Activated CD4-positive, alpha-beta memory T cell treated with anti-CD3 and anti-CD28 coated beads for 36 hours (primary cell): ENCODE measurements at places on chromosomes 16 and 17. TPM values are rescaled to one million over a fixed set of nuclear protein-coding genes. Genes with fewer than 3 reads are reported as not detected.

GRCh38 chr17:2453325-2453724 lies 52.5 kb upstream of the MNT start:
- no peaks in the 10 kb centered on the region for H3K27me3 ChIP-seq
- H3K4me1 ChIP-seq = peaks cover 23% of the 10 kb centered on the region
- H3K27ac ChIP-seq = peak overlapping the region; percentile 15
- peak; percentile 37 for DNase-seq
- no peak overlapping the region for H3K4me3 ChIP-seq

DNA sequence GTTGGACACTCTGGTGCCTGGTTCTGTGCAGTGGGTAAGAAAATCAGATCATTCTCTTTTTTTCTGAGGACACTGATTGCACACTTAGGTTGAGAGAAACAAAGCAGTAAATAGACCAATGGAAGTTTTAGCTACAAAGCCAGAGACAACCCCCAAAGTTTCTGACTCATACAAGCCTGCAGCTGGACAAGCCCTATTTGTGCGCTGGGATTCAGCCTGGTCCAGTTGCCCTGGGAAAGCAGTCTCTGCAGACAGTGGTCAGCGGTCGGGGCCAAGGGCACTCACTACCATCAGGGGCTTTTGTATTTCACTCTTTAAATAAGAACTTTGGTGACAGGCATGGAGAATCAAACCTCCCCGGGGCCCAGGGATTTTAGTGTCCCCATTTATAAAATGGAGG lies 6.0 kb upstream of the RHBDL3 start:
- H3K4me1 ChIP-seq = no peaks in the 10 kb centered on the region
- H3K36me3 ChIP-seq = no peaks in the 10 kb centered on the region
- peaks cover 24% of the 10 kb centered on the region for H3K27me3 ChIP-seq
- no peak overlapping the region for H3K27ac ChIP-seq
- DNase-seq = no peak
- H3K4me3 ChIP-seq = no peak overlapping the region

DNA sequence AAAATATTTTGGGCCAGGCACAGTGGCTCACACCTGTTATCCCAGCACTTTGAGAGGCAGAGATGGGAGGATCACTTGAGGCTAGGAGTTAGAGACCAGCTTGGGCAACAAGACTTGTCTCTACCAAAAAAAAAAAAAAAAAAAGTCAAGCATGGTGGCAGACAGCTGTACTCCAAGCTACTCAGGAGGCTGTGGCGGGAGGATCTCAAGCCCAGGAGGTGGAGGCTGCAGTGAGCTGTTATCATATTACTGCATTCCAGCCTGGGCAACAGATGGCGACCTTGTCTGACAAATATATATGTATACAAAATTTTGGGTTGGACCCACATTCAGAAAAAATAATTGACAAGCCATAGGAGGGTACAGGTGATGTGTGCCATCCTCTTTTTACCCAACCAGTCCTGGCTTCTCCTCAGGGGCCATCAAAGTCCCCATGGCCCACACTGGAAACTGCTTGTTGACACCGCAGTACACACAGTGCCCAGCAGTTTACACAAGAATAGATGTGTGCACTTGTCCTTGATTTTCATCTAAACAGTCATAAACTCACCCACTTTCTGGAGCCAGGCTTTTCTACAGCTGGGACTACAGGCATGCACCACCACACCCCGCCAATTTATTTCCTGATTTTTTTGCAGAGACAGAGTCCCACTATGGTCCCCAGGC lies 1.7 kb downstream of the CES2 start:
- no peaks in the 10 kb centered on the region for H3K27me3 ChIP-seq
- H3K27ac ChIP-seq = no peak overlapping the region
- H3K4me1 ChIP-seq = peaks cover 45% of the 10 kb centered on the region

DNA sequence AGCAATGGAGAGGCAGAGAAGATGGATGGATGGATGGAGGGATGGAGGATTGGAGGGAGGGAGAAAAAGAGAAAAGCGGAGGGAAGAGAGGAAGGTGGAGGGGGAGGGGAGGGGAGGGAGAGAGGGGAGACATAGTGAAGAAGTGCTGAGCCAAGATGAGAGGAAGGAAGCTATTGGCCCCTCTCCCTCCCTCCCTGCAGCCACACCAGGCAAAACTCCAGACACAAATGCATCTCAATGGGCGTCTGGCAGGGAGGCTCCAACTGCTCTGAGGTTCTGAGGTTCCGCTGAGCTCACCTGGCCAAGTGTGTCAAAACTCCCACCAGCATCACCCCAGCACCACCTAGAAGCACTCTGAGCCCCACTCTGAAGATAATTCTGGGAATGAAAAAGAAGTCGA lies 26.9 kb upstream of the PHB1 start:
- no peak overlapping the region for H3K27ac ChIP-seq
- DNase-seq = no peak
- peaks cover 37% of the 10 kb centered on the region for H3K27me3 ChIP-seq
- no peaks in the 10 kb centered on the region for H3K36me3 ChIP-seq
- no peak overlapping the region for H3K4me3 ChIP-seq

GRCh38 chr16:4160658-4161430 lies 44.6 kb upstream of the ADCY9 start:
- no peaks in the 10 kb centered on the region for H3K36me3 ChIP-seq
- peaks cover 2% of the 10 kb centered on the region for H3K4me1 ChIP-seq
- no peak overlapping the region for H3K4me3 ChIP-seq
- no peaks in the 10 kb centered on the region for H3K27me3 ChIP-seq
- DNase-seq = no peak
- H3K27ac ChIP-seq = no peak overlapping the region

GRCh38 chr17:67211742-67212141 lies 33.3 kb downstream of the HELZ start:
- no peak for DNase-seq
- H3K4me3 ChIP-seq = no peak overlapping the region

DNA sequence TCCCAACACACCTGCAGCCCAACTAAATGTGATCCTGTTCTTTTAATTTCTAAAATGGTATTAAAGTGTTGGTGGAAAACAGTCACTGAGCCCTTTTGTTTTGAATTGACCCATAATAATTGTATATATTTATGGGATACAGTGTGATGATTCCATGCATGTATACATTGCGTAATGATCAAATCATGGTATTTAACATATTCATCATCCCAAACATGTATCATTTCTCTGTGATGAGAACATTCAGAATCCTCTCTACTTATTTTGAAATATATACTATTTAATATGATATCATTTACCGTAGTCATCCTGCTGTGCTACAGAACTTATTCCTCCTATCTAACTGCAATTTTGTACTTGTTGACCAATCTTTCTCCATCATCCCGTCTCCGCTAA lies 14.0 kb upstream of the MYH10 start:
- H3K27me3 ChIP-seq = peaks cover 16% of the 10 kb centered on the region
- no peaks in the 10 kb centered on the region for H3K36me3 ChIP-seq
- no peak overlapping the region for H3K4me3 ChIP-seq
- H3K27ac ChIP-seq = no peak overlapping the region

GRCh38 chr16:56350491-56351405 lies 74.6 kb downstream of the AMFR start:
- no peak for DNase-seq
- no peaks in the 10 kb centered on the region for H3K4me1 ChIP-seq
- H3K36me3 ChIP-seq = no peaks in the 10 kb centered on the region
- no peak overlapping the region for H3K4me3 ChIP-seq

GRCh38 chr17:27743281-27743885 lies 56.9 kb downstream of the NOS2 start:
- H3K27ac ChIP-seq = no peak overlapping the region
- H3K36me3 ChIP-seq = no peaks in the 10 kb centered on the region
- no peaks in the 10 kb centered on the region for H3K4me1 ChIP-seq

- peaks cover 3% of the 10 kb centered on the region for H3K27me3 ChIP-seq
- DNase-seq = no peak
- H3K4me3 ChIP-seq = no peak overlapping the region
- H3K36me3 ChIP-seq = no peaks in the 10 kb centered on the region
- no peaks in the 10 kb centered on the region for H3K4me1 ChIP-seq
Observed at GRCh38 chr16:74740795-74741304, 33.8 kb downstream of the FA2H start.

DNA sequence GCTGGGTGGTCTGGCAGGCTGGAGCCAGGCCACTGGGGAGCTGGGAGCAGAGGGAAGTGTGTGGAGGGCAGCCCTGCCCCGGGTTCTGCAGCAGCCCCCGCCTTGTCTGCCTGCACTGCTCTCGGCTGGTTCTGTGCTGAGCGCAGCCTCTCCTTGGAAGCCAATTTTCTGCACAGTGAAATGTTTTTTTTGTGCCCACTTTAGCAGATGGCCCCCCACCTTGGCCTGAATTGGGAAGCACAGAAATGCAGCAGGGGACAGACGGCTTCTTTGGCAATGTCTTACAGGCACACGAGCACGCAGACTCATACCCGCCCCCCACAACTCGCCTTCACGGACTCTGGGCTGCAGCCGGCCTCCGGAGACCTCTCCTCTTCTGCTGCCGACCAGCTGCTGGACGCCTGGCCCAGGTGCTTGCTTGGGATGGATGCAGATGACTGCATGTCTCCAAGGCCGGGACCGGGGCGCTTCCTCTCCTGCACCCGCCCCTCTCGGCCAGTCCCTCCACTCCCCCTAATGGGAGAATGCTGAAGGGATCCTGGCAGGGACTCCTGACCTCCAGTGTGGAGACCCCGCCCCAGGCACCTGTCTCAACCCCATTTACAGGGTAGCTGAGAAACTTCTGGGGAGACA lies 14.8 kb downstream of the NPTX1 start:
- H3K27me3 ChIP-seq = peaks cover 39% of the 10 kb centered on the region
- DNase-seq = no peak
- H3K36me3 ChIP-seq = no peaks in the 10 kb centered on the region
- H3K4me1 ChIP-seq = no peaks in the 10 kb centered on the region
- H3K27ac ChIP-seq = no peak overlapping the region

GRCh38 chr16:24624102-24624501 lies 84.7 kb downstream of the RBBP6 start:
- no peaks in the 10 kb centered on the region for H3K4me1 ChIP-seq
- no peaks in the 10 kb centered on the region for H3K36me3 ChIP-seq
- no peak overlapping the region for H3K4me3 ChIP-seq

- H3K27me3 ChIP-seq = no peaks in the 10 kb centered on the region
- no peak for DNase-seq
- no peak overlapping the region for H3K4me3 ChIP-seq
Observed at GRCh38 chr17:72407931-72408330, 287.1 kb downstream of the SOX9 start.

- H3K36me3 ChIP-seq = peaks cover 17% of the 10 kb centered on the region
- no peak for DNase-seq
- no peak overlapping the region for H3K4me3 ChIP-seq
- peaks cover 18% of the 10 kb centered on the region for H3K4me1 ChIP-seq
Observed at GRCh38 chr17:63282455-63282854, 163.7 kb downstream of the CYB561 start.

DNA sequence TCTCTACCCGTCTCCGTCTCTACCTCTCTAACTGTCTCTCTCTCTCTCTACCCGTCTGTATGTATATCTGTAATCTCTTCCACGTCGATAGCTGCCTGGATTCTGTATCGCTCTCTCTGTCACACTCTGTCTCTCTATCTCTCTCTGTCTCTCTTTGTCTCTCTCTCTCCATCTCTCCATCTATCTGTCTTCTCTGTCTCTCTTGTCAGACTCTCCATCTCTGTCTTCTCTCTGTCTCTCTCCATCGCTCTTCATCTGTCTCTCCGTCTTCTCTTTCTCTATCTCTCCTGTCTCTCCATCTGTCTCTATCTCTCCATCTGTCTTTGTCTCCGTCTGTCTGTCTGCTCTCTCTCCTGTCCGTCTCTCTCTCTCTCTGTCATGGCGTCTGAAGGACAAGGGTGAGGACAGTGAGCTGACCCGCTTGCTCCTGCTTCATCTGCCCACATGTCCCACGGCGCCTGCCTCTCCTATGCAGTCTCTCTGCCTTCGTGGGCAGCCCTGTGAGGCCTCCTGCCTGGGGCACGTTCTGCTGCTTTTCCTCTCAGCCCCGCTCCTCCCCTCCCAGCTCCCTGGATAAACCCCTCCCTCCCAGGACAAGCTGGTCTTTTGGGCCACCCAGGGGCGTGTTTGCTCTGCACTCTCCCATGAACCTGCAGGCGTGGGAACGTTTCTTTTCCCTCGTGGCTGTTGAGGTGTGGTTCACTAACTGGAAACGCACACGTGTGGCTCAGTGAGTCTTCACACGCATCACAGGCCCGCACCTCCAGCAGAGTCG lies 18.9 kb downstream of the ACSF3 start:
- H3K36me3 ChIP-seq = peaks cover 20% of the 10 kb centered on the region
- no peak overlapping the region for H3K27ac ChIP-seq
- H3K4me3 ChIP-seq = no peak overlapping the region
- DNase-seq = no peak
- peaks cover 28% of the 10 kb centered on the region for H3K4me1 ChIP-seq
- no peaks in the 10 kb centered on the region for H3K27me3 ChIP-seq

- no peak overlapping the region for H3K27ac ChIP-seq
- H3K4me3 ChIP-seq = no peak overlapping the region
- no peaks in the 10 kb centered on the region for H3K36me3 ChIP-seq
Observed at GRCh38 chr17:74024871-74025531, 178.5 kb upstream of the RPL38 start.

DNA sequence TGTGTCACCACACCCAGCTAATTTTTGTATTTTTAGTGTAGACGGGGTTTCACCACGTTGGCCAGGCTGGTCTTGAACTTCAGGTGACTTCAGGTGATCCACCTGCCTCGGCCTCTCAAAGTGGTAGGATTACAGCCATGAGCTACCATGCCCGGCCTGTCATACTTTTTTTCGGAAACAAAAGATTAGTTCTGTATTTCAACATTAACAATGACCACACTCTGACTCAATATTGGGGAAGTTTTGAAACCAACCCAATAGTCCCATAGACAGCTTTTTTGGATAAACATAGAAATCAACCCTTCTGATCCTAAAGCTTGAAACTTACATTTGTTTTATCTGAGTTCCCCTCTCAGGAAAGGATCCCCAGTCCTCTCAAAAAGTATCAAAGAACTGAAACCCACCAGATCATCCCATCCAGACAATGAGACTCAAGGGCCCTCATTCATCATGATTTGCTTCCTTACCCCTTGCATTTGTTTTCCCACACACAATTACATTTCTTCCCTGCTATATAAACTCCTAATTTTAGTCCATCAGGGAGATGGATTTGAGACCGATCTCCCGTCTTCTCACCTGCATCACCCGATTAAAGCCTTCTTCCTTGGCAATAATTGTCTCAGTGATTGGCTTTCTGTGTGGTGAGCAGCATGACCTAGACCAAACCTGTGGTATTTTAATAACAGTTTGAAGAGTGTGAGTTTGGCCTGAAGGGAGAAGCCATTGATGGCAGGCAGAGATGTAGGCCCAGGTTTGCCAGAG lies 7.2 kb upstream of the AGRP start:
- H3K4me1 ChIP-seq = no peaks in the 10 kb centered on the region
- DNase-seq = no peak
- no peaks in the 10 kb centered on the region for H3K27me3 ChIP-seq
- H3K27ac ChIP-seq = no peak overlapping the region
- H3K4me3 ChIP-seq = no peak overlapping the region

DNA sequence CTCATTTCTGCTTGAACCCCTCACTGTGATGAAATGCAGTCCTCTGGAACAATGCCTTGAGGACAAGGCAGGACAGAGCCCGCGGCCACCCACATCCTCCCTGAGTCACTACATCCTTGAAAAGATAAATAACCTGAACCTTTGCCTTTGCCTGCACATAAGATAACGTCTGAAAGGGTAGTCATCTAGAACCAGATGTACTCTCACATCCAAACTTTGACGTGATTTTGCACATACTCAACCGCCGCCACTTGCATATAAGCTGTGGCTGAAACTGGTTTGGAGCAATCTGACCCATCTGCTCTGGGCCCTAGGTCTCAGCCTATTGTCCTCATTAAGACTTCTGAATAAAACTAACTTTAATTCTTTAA lies 252.1 kb downstream of the PHKB start:
- peaks cover 6% of the 10 kb centered on the region for H3K4me1 ChIP-seq
- DNase-seq = peak; percentile 60
- no peaks in the 10 kb centered on the region for H3K36me3 ChIP-seq
- H3K4me3 ChIP-seq = no peak overlapping the region

The PPP1R1B gene
- total RNA-seq = not detected

The CNTROB gene
- total RNA-seq = 50.1 TPM

The GRIN2C gene
- total RNA-seq = not detected

The TNK1 gene
- 3.7 TPM for total RNA-seq

The ORC6 gene
- total RNA-seq = 51.7 TPM

The MYL4 gene
- not detected for total RNA-seq

The BAHCC1 gene
- 0.10 TPM for total RNA-seq
